ENCODE measurements at places on chromosomes 5 and 9. TPM values are rescaled to one million over a fixed set of nuclear protein-coding genes. Genes with fewer than 3 reads are reported as not detected.

- DNase-seq, result no peak
Observed at GRCh38 chr5:98651715-98652114, 121.7 kb upstream of the RGMB start.

Gene BTNL3
- polyA plus RNA-seq, result 0.11 TPM

DNA sequence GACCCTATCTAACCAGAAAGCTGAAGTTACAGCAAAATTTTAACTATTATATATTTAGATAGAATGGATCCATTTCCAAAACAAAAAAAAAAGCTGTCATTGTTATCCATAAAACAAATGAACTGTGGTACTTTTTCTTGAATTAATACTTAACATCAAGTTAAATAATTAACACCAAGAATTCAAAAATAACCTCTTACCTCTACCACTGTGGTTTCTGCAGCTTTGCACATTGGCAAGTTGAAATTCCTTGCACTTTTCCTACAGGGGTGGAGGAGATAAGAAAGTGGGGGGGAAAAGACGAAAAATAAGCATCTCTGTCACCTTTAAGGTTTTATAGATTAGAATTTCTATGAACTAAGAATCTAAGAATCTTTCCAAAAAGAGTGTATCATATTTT is 30.0 kb downstream of the OXCT1 start:
- DNase-seq, result no peak

DNA sequence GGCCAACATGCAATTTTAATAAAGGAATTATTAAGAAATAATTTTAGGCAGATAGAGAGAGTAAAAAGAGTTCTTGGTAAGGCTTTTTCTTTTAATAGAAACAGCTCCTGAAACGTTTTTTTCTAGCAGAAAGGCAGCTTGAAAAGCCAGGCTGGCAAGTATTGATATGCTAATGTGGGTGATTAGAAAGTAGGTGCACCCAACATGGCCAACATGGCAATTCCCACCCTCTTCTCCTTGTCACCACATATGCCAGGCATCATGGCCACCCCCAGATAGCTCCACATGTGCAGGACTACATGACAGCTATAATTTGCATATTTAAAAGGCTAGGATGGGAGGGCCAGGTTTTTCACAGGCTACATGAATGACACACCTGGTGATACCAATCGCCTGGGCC is 615.2 kb downstream of the PTPRD start:
- DNase-seq, result no peak

DNA sequence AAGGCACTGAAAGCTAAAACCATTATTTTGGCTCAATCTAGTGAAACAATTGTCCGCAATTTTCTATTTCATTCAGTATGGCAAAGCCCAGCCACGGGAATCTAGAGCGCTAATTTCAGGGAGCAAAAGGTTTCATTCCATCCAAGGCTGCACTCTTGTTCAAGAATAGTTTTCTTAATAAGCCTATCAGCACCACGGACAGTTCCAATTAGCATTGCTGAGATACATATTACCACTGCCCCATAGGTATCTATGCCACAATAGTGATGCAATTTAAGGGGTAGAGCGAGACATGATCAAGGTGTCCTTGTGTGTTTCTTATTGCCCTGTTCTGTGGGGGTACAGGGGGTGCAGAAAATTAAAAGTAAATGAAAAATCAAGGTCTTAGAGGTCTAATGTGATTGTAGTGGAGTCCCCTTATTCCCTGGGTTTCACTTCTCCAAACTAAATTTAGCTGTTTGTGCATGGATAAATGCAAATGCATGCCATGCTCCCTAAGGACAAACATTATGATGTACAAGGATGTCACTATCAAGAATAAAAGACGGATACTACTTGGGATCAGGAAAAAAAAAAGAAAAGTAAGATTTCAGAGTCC is 45.5 kb downstream of the SPOCK1 start:
- DNase-seq, result no peak

DNA sequence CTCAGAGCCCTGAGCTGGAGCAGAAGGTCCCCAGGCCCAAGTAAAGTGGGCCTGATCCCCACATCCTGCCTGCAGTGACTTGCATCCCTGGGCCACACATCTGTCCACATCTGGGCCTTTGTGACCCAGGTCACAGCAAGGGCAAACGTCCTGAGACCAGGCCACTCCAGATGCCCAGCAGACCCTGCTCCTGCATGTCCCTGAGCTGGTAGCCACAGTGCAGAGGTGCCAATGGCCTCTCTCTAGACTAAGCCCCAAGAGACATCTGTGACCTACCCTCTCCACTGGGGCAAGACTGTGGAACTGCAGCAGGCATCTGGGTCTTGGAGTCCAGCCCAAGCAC is 2.5 kb downstream of the FLT4 start:
- no peak for DNase-seq

DNA sequence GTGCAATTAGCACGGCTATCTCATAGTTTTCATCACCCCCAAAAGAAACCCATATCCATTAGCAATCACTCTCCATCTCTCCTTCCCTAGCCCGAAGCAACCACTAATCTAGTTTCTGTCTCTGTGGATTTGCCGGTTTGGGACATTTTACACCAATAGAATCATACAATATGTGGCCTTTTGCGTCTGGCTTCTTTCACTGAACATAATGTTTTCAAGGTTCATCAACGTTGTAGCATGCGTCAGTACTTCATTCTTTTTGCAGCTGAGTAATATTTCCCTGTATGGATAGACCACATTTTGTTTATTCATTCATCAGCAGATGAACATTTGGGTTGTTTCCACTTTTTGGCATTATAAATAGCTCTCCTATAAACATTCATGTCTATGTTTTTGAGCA is 75.4 kb upstream of the TBC1D2 start:
- no peak for DNase-seq

DNA sequence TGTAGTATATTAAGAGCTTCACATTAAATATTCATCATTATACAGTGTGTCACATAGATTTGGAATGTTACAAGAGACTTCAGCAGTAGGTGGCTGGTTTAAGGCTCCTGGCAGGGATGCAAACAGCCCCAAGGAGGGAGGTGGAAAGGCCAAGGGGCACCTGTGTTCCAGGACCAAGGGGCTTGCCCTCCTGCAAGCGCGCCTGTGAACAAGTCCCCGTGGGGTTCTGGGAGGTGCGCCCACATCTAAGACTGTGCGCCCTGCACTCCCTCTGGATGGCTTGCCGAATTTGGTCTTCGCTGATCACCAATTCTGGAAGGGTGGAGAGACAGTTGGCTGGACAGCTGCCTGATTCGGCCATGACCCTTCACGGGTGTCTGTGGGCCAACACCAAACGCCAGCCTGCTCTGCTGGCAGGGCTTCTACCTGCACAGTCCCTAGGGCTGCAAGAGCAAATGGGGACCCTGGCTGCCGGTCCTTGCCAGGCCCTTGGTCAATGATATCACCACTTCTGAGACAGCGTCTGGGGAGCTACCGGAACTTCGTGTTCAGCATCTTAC is 12.1 kb upstream of the SLC25A51 start:
- no peak for DNase-seq

Gene ZNF462
- 5.2 TPM for polyA plus RNA-seq

DNA sequence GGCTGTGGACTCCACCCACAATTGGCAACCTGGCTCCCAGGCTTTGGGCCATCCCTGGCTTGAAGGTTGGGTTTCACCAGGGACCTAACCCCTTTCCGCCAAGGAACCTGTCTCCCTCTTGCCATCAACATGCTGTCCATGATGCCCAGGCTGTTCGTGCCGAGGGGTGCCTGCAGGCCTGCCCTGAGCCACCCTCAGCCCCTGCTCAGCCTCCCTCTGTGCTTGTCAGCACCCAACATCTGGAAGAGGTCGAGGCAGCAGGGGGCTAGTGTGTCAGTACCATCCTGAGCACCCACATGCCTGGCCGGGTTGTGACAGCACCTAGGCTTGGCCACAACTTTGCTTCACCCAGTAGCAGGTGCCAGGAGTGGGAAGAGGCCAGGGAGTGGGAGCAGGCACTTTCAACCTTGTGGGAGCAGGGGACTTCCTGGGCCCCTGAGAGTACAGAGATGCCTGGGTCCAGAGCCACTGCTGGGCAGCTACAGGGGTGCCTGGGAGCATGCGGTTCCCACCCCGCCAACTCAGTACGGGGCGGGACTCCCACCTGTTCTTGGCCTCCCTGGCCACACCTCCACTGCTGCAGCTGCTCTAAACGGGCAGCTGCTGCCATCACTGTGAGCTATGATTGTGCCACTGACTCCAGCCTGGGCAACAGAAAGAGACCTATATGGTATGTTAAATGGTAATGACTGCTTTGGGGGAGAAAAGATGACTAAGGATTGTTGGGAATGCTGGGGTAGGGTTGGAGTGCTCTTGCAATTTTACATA is 6.3 kb downstream of the PDCD1LG2 start:
- no peak for DNase-seq

Gene PCDHGC4
- 1.3 TPM for polyA plus RNA-seq

DNA sequence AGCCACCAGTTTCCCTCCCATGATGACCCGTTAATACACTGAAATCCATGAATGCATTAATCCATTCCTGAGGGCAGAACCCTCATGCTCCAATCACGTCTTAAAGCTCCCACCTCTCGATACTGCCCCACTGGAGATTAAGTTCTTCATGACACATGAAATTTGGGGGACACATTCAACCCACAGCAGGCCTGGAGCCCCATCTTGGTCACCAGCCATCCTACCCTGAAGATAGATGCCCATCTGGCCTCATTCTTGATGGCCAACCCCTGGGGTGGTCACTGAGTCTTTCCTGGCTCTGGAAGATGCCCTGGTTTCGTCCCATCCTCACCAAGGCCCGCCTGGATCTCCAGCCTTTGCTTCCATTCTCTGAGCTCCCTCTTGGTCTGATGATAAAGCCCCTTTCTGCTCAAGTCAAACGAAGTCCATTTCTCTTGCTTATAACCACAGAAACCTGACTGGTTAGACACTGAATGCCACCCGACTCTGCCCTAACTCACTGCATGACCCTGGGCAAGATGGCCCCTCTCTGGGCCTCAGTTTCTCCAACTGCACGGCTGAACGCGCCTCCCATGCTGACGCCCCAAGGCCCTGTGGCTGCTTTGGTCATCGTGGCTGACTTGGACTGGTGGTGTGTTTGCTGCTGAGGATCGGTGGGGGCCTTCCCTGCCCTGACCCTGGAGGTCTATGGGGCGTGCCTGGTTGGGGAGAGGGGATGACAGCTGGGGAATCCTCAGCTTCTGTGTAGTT is 138.4 kb upstream of the IER5L start:
- DNase-seq, result no peak

Gene FRMD3
- 65.7 TPM for polyA plus RNA-seq

DNA sequence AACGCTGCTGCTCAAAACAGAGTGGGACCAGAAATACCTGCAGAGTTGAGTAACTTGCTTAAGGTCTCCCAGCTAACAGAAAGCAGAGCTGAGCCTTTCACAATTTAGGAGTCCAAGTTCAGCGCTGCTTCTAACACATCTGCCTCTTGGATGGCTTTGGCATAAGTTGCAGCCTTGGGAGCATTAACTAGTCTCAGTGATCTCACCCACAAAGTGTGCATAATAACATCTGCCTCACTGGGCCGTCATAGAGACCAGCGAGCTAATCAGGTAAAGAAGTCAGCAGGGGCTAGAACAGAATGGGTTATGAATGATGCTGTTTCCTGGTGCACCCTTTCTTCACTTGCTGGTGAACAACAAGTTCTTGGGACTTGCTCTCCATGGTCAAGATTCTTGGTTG is 36.5 kb downstream of the WWC1 start:
- DNase-seq, result no peak

Gene NTRK2
- polyA plus RNA-seq, result 9.6 TPM

DNA sequence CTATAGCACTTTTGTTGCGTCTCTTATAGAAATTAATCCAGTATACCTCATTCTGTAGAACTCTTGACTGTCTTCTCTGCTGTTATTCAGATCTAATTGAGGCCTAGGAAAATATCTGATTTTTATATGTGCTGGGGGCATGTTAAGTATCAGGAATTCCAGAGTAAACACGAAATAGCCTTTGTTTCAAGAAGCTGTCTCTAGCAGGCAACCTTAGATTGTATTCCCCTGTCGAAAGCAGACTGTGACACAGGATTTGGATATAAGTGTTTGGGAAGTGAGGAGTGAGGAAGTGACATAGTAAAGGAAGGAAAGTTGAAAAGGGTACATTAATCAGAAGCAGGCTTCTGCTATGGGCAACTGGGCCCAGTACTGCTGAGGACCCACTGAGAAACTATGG is 72.1 kb upstream of the RASA1 start:
- no peak for DNase-seq

Gene FAM193B
- 41.8 TPM for polyA plus RNA-seq

- DNase-seq, result no peak
Observed at GRCh38 chr9:76026796-76027195, 136.3 kb downstream of the PCSK5 start.

- DNase-seq, result peak; percentile 21
Observed at GRCh38 chr5:61020415-61020814, 75.4 kb downstream of the NDUFAF2 start.

Gene RASGRF2
- 2.7 TPM for polyA plus RNA-seq

DNA sequence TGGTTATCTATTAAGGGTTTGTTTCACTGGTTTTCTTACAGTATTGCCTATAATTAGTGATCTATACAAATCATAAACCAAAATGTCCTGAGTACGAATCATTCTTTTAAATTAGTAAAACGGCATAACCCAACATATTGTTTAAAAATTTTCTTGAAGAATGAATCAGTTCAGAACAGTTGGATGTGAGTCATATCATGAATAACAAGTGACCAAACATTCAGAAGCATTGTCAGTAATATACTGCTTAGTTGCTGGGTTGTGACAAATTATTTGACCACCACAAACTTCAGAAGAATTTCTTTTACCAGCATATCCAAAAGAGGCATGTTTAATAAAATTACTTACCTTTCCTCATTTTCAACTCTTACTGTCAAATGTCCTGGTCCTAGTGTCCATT is 111.2 kb downstream of the UNC13B start:
- no peak for DNase-seq

Gene PCDHA1
- not detected for polyA plus RNA-seq

All from right cardiac atrium (tissue), 5 donors.